Pancreas (tissue), 10 donors: ENCODE measurements at places on chromosomes 16 and 17.

- no peak for DNase-seq
These were observed 68.9 kb upstream of the MSI2 start for GRCh38 chr17:57187391-57187790.

DNA sequence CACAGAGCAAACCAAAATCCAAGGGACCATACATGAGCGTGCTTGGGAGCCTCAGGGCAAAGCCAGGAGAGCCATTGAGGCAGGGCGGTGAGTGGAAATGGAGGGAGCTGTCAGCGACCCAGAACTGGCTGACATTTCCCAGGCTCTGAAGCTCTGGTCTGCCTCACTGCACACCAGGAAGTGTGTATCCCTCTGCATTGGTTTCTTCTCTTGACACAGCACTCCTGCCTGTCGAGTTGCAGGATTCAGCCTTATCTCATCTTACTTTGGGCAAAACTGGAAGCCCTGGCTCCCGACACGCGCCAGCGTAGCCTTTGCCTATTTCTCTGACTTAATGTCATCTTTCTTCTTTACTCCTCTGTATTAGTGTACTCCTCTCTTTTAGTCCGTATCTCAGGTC is 144.7 kb upstream of the HS3ST3A1 start:
- DNase-seq: no peak

DNA sequence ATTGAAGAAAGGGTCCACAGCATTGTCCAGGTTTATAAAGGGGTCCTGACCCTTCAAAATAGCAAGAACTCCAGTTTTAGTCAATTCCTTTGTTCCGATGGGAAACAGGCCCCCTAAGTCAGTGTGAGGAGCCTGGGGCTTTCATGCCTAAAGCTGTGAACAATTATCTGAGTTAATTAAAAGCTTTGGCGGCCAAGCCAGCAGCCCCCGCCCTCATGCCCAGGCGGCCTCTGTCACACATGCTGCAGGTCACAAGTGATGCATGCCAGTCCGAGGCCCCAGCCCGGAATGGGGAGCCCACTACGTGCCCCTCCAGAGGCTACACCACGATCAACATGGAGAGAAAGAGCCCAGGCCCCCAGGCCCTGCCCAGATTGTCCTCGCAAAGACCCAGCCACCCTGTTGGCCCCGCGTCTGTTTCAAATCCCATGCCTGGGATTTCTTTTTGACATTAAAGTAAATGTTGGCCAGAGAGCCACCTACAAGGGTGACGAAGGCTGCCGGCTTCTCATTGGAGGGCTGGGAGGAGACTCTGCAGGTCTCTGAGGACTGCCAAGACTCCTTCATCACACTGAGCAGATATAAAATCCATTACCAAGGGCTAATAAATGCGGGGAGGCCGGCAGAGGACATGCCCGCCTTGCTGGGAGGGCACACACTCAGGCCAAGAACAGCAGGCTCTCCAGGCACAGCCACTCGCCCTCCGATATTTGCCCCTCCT is 14.5 kb upstream of the PITPNM3 start:
- no peak for DNase-seq

DNA sequence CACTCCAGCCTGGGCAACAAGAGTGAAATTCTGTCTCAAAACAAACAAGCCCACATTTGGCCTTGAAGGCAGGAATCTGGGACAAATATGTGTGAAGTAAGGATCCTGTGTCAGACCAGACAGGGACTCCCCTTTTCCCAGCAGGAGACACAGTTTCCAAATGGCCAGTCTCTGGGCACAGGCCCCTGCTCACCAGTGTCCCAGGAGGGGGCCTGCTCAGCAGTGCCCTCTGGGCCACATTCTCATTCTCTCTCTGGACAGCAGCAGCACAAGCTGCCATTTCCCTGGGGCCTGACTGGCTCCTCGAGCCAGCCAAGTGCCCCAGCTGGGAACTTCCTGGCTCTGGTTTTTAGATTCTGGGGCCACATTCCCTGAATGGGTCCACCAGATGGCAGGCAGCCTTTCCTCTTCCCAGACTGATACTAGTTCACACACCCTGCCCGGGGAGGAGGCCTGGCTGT is 11.7 kb upstream of the MNT start:
- DNase-seq: peak; percentile 85

DNA sequence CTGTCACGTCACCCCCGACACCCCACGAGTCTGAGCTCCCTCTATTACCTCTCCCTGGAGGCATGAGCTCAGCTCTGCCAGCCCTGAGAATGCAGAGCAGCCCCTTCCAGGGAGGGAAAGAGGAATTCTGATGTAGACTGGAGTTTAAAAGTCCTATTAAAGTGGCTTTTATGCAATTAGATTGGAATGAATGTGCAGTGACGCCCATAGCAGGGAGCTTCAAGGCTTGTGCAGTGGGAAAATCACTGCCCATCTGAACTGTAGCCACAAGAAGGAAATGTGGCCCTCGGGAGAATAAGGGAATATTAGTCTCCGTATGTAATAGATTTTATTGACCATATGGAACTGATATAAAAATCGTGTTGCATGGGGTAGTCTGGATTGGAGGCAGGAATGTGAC is 66.9 kb downstream of the ZNF423 start:
- DNase-seq: no peak

- DNase-seq: no peak
These were observed 82.3 kb downstream of the CMIP start for GRCh38 chr16:81526935-81527334.

GRCh38 chr17:49031965-49032928 is 35.1 kb downstream of the IGF2BP1 start:
- no peak for DNase-seq

GRCh38 chr16:6020162-6020985 is 922.8 kb upstream of the EEF2KMT start:
- peak; percentile 54 for DNase-seq

DNA sequence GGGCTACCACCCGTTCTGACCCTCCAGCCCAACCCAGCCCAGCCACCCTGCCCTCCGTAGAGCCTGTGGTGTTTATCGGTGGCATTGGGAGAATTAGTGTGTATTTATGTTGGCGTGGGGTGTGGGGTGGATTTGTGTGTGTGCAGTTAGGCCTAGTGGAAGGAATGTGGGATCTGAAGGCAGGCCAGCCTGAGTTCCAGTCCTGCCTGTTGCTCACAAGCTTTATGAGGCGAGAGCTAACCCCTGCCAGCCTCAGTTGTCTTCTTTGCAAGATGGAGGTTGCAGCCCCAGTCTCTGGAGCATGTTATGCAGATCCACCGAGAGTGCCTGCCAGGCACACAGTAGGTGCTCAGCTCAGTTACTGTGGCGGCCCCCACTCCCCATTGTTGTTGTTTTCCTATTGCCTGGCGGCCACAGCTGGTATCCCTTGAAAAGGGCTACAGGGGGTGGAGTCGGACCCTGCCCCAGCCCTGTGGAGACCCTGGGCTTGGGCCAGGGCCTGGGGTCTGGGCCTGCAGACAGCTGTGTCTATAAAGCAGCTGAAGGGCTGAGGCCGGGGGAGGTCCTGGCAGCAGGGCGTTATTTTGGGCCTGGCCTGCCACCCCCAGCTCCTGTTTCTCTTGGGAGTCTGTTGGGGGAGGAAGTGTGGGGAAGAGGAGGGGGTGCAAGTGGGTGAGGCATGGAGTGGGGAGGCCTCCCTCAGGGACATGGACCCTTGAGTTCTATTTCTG is 5.1 kb downstream of the ERBB2 start:
- no peak for DNase-seq

- no peak for DNase-seq
These were observed 10.9 kb downstream of the RAD51C start for GRCh38 chr17:58703137-58703915.

- DNase-seq: no peak
These were observed 92.1 kb downstream of the WDR59 start for GRCh38 chr16:74892574-74893461.

DNA sequence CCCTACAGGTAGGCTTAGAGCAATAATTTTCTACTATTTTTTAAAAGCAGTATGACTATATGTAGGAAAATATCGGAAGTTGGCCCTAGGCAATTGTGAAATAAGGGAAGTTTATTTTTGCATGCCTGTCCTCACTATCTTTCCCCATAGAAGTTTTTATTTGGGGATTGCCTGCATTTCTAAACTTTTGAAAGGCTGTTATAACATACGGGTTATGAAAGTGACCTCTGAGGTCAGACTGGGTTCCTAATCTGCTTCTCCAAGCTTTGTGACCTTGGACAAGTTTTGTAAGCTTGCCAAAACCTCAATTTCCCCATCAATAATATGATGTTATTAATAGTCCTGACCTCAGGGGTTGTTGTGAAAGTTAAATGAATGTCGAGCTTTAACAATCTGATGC is 67.1 kb downstream of the ARHGAP44 start:
- DNase-seq: no peak

- DNase-seq: no peak
These were observed 670 bp downstream of the TNFSF12 start for GRCh38 chr17:7549401-7550055.

GRCh38 chr17:79008666-79009387 is 737 bp downstream of the CANT1 start:
- DNase-seq: no peak

GRCh38 chr16:648071-648780 is 939 bp upstream of the WDR90 start:
- peak; percentile 88 for DNase-seq

DNA sequence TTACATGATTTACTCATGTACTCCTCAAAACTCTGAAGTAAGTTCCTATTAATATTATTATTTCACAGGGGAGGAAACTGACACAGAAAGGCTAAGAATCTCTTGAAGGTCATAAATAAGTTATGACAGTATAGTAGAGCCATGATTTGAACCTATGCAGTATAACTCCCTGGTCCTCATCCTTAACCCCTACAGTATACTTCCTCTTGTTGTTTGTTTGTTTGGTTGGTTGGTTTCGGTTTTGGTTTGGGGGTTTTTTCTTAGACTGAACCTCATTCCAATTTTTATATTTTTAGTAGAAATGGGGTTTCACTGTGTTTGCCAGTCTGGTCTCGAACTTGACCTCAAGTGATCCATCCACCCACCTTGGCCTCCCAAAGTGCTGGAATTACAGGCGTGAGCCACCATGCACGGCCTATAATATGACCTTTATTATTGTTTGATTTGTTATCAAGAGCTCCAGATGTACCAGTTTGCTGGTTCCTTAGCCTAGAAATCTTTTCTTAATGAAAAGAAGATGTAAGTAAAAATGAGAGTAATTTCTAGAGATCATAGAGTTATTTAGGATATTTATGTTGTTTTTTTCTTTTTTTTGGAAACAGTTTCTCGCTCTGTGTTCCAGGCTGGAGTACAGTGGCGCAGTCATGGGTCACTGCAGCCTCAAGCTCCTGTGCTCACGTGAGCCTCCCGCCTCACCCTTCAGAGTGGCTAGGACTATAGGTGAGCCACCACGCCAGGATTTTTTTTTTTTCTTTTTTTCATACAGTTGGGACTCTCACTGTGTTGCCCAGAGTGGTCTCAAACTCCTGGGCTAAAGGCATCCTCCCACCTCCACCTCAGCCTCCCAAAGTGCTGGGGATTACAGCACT is 4.8 kb downstream of the PRR11 start:
- no peak for DNase-seq

GRCh38 chr17:35170968-35171771 is 23.0 kb downstream of the SLC35G3 start:
- no peak for DNase-seq

GRCh38 chr17:41836550-41837196 is 641 bp upstream of the NT5C3B start:
- no peak for DNase-seq

GRCh38 chr17:2862197-2862596 is 66.0 kb downstream of the RAP1GAP2 start:
- DNase-seq: no peak

GRCh38 chr16:88197481-88198456 is 185.0 kb upstream of the ZNF469 start:
- DNase-seq: no peak

DNA sequence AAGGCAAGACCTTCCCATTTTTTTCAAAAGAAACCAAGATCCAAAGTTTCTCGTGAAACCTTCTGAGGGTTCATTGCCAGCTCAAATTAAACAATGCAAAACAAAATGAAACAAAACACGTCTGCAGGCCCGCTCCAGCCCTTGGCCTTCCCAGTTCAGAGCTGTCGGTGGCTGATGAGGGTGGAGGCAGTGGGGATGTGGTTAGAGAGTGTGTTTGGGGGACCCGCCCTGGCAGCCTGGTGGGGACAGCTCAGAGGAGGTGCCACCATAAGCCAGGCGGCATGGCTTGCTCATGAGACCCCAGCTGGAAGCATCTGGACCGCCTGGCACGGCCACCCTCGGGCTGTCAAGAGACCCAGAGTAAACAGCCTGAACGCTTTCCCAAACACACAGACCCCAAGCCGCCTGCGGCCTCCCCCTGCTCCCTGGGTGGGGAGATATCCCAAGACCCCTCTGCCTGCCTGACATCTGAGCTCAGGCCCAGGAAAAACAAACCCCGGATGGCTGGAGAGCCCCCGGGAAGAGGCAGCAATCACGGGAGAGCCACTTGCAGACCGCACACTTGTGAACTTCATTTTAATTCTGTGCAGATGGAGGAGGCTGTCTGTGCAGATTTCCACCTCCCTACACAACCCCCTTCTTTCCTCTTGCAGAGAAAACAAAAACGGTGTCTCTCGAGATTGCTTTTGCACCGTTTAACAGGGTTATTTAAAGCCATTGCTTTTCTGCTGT is 35.4 kb upstream of the LITAF start:
- no peak for DNase-seq

- no peak for DNase-seq
These were observed 13.1 kb upstream of the MRPS23 start for GRCh38 chr17:57862694-57863667.

DNA sequence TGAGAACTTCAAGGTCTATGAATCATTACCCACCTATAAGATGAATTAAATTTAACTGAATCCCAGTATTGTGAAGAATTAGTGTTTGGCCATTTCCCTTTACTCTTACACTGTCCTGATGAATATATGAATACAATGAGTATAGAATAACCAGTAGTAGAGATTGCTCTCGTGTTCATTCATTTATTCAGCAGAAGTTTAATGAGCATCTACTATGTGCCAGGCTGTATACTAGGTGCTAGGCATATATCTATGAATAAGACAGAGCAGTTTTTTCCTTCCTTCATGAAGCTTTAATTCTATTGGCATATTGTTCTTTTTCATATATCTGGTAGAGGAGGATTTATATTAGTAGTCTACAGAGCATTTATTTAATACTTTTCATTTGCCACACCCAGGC is 6.0 kb downstream of the GOSR1 start:
- no peak for DNase-seq

DNA sequence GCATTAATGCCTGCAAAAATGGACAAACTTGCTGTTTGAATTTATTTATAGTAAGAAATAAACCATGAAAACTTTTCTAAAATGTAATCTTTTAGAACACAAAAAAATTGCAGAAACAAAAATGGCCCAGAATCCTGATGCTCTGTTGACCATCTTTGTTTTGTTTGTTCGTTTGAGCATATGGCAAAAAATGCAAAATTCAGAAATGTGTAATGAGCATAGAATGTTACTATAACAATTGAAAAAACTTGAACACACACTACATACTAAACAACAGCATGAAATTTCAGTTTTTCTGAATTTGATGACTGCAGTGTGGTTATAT is 1.1 kb upstream of the KPNA2 start:
- no peak for DNase-seq

- DNase-seq: no peak
These were observed 8.0 kb upstream of the ZNF469 start for GRCh38 chr16:88374736-88375135.

GRCh38 chr16:87180069-87180468 is 137.1 kb downstream of the C16orf95 start:
- no peak for DNase-seq
